ENCODE measurements at places on chromosomes 4 and X.

GRCh38 chrX:111123125-111123524, 27.1 kb downstream of the PAK3 start:
- DNase-seq, result peak; percentile 53

GRCh38 chr4:2337896-2338295, 76.0 kb upstream of the MXD4 start:
- no peak for DNase-seq

DNA sequence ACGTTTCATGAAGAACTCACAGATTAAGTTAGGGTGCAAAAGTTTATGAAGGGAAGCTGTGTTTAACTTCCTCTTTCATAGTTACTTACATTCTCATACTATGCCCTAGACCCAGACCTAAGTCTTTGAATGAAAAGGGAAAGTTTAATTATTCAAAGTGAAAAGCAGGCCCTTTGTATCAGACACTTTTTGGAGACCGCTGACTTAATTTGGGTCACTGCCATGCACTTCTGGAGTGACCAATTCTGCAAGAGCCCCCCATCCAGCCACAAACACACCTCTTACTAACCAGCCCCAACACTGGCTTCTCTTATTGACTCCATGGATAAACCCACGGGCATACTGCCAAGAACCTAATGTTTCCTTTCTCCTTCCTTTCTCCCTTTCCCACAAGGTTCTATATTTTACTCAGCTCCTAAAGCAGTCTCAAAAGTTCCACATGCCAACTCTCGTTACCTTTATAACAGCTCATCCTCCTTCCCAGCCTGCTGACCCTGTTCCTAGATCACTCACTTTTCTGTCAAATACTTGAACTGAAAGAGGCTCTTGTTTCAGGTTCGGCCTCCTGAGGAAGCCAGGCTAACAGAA, 34.5 kb downstream of the ABCE1 start:
- DNase-seq, result no peak

GRCh38 chr4:169940460-169940859, 85.7 kb downstream of the MFAP3L start:
- no peak for DNase-seq

- no peak for DNase-seq
These were observed 40.1 kb downstream of the ABLIM2 start for GRCh38 chr4:8118531-8118930.

Data from MM.1S (cell line).